ENCODE measurements at places on chromosomes 6 and 20. TPM values are rescaled to one million over a fixed set of nuclear protein-coding genes. Genes with fewer than 3 reads are reported as not detected.

RIMS4 gene
- 96.1 TPM for total RNA-seq

RRAGD gene
- total RNA-seq = 14.7 TPM

DNA sequence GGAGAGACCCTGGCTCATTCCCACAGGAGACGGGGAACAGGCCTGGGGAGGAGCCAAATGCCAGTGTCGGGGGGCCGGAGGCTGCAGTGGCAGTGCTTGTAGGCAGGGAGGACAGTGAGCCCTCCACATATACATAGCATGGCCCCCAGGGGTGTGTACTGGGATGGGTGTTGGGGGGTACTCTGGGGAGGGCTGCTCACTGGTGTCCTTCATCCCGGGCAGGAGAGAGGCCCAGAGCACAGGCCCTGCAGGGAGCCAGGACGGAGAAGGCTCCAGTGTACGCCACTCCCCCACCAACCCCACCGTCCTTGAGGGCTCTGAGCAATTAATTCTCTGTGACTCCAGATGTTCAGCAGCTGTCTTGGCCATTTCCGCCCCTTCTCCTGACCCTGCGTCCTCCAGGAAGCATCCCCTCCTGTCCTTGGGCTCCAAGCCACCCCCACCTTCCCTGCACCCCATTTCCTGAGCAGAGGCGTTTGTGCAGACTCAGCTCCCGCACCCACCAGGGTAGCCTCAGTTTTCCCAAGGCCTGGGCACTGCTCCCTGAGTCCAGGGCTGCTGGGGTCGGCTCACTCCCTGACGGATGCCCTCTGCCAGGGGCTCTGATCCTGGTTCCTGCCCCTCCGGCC lies 3.4 kb upstream of the ABHD16B start:
- peaks cover 13% of the 10 kb centered on the region for H3K4me1 ChIP-seq
- H3K36me3 ChIP-seq = no peaks in the 10 kb centered on the region
- DNase-seq = no peak
- no peak overlapping the region for H3K4me3 ChIP-seq
- no peak overlapping the region for H3K27ac ChIP-seq

DNA sequence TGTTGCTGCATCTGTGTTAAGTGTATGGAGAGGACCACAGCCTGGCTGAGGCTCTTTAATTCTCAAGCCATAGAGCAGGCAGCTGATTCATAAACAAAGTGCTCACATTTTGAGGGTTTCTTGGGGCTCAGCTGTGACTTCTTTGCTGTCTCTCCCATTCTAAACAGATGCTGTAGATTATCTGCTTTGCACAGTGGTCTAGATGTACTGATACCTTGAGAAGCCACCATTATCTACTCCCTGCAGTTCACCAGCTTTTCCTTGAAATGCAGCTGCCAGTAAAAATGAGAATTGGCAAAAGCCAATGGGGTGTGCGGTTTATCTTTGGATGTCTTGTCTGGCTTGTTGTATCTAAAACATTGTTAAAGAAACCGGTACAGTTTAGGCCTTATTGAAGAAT lies 5.2 kb upstream of the CNR1 start:
- no peak for DNase-seq
- peaks cover 14% of the 10 kb centered on the region for H3K4me1 ChIP-seq
- no peak overlapping the region for H3K27ac ChIP-seq
- H3K36me3 ChIP-seq = no peaks in the 10 kb centered on the region

GRCh38 chr6:3731700-3732099 lies 19.8 kb downstream of the PXDC1 start:
- H3K27ac ChIP-seq = peak overlapping the region; percentile 77
- peaks cover 24% of the 10 kb centered on the region for H3K4me1 ChIP-seq
- no peak for DNase-seq
- no peak overlapping the region for H3K4me3 ChIP-seq
- peaks cover 36% of the 10 kb centered on the region for H3K36me3 ChIP-seq
- peaks cover 4% of the 10 kb centered on the region for H3K27me3 ChIP-seq

DNA sequence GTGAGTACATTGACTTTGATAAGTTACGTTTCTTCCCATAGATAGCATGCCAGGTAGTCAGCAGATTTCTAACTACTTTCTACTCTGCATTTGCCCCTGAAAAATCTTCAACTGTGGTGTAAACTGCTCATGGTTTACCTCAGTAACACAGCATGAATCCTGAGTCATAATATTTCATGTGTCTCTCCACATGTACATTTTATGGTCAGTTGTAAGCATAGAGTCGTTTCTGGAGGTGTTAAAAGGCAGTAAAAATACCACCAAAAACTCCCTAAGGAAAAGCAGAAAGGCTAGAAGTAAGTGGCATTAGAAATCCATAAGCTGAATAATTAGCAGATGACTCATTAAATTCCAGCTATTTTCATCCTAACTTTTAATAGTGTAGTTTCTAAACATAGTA lies 4.1 kb upstream of the GPR63 start:
- no peaks in the 10 kb centered on the region for H3K4me1 ChIP-seq
- H3K27ac ChIP-seq = no peak overlapping the region
- H3K27me3 ChIP-seq = peaks cover 2% of the 10 kb centered on the region
- DNase-seq = no peak
- H3K4me3 ChIP-seq = no peak overlapping the region

DNA sequence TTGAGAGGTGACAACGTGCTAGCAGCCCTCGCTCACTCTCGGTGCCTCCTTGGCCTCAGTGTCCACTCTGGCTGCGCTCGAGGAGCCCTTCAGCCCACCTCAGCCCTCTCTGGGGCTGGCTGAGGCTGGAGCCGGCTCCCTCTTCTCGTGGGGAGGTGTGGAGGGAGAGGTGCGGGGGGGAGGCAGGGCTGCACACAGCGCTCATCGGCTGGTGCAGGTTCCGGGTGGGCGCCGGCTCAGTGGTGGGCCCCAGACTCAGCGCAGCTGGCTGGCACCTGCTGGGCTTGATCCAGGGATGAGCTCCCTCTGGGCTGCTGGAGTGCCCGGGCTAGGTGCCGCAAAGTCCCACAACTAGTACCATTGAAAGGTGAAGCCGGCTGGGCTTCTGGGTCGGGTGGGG lies 957.8 kb upstream of the GJE1 start:
- H3K4me1 ChIP-seq = no peaks in the 10 kb centered on the region
- no peak overlapping the region for H3K4me3 ChIP-seq
- no peaks in the 10 kb centered on the region for H3K36me3 ChIP-seq
- H3K27me3 ChIP-seq = no peaks in the 10 kb centered on the region

- no peak overlapping the region for H3K4me3 ChIP-seq
- no peaks in the 10 kb centered on the region for H3K36me3 ChIP-seq
- no peak for DNase-seq
- peaks cover 2% of the 10 kb centered on the region for H3K27me3 ChIP-seq
Measured at GRCh38 chr20:53130795-53131194, 158.6 kb downstream of the TSHZ2 start.

GRCh38 chr6:136593748-136594490 lies 43.7 kb upstream of the MAP7 start:
- no peak overlapping the region for H3K4me3 ChIP-seq
- H3K27ac ChIP-seq = no peak overlapping the region
- no peak for DNase-seq
- H3K36me3 ChIP-seq = peaks cover 8% of the 10 kb centered on the region
- H3K27me3 ChIP-seq = peaks cover 4% of the 10 kb centered on the region

DNA sequence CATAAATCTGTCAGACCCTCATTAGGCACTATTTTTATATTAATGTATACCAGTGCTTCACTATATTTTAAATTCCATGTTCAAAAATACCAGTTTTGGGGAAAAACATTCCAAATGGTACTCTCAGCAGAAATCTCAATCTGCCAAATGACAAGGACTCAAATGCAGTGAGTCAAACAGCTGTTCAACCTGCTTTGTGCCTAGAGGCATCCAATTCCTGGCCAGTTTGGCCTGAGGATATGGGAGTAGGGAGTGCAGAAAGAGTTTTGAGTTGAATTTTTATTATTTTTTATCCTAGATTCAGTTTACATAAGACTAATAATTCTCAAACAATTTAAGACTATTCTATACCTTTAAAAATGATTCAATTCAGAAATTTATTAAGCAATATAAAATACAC lies 216.8 kb downstream of the LAMA2 start:
- H3K27ac ChIP-seq = no peak overlapping the region
- H3K4me3 ChIP-seq = no peak overlapping the region
- no peaks in the 10 kb centered on the region for H3K36me3 ChIP-seq
- no peak for DNase-seq

GRCh38 chr6:43311666-43312065 lies 3.0 kb upstream of the CRIP3 start:
- no peak overlapping the region for H3K27ac ChIP-seq
- H3K4me1 ChIP-seq = no peaks in the 10 kb centered on the region
- peaks cover 3% of the 10 kb centered on the region for H3K27me3 ChIP-seq
- H3K4me3 ChIP-seq = no peak overlapping the region
- H3K36me3 ChIP-seq = no peaks in the 10 kb centered on the region

ADRM1 gene
- 74.8 TPM for total RNA-seq

DEFB126 gene
- total RNA-seq = not detected

- H3K27ac ChIP-seq = no peak overlapping the region
- peaks cover 5% of the 10 kb centered on the region for H3K4me1 ChIP-seq
- H3K27me3 ChIP-seq = peaks cover 4% of the 10 kb centered on the region
- H3K4me3 ChIP-seq = no peak overlapping the region
Measured at GRCh38 chr6:37260040-37260439, 2.1 kb upstream of the TMEM217 start.

VGLL2 gene
- not detected for total RNA-seq

GRCh38 chr20:50389438-50389807 lies 120.8 kb upstream of the PTPN1 start:
- H3K27ac ChIP-seq = no peak overlapping the region
- peaks cover 5% of the 10 kb centered on the region for H3K36me3 ChIP-seq
- H3K4me1 ChIP-seq = peaks cover 2% of the 10 kb centered on the region
- no peak for DNase-seq

- H3K27ac ChIP-seq = no peak overlapping the region
- H3K4me1 ChIP-seq = peaks cover 3% of the 10 kb centered on the region
- DNase-seq = no peak
Measured at GRCh38 chr6:106473812-106474211, 113.3 kb downstream of the CRYBG1 start.

ZNF512B gene
- 32.2 TPM for total RNA-seq

TCP11 gene
- not detected for total RNA-seq

DOK5 gene
- total RNA-seq = 30.8 TPM

CDH22 gene
- total RNA-seq = 7.9 TPM

SLC17A9 gene
- total RNA-seq = 1.8 TPM

DNA sequence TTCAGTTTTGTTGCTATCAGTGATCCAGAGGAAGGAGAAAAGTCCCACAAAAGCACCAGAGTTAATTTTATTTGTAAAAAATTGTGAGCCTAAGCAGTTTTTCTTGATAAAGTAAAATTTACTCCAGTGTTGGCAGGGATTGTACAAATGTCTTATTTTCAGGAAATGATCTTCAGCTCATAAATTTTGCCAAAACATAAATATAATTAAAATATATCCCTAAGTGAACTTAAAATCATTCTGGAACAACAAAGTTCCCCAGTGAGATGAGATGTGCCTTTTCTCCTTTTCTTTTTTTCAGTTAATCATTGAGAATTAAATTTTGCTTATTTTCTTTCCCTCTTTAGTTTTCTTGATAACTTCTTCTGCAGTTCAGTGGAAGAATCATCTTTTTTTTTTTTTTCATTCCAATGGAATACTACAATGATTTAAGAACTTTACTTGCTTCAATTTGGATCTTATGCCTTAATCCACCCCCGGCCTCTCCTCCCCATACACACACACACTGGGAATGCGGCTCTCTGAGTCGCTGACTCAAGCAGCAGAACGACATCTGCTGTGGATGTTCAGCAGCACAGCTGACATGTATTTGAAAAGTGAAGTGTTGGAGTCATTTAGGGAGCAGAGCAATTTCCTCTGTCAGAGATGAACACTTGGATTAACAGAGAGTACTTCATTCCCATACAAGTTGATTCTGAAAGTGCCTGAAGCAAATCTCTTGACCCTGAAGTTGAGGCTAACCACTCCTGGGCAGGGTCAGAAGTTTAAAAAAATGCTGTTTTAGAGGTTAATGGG lies 27.7 kb upstream of the LAMA4 start:
- no peaks in the 10 kb centered on the region for H3K36me3 ChIP-seq
- no peaks in the 10 kb centered on the region for H3K27me3 ChIP-seq
- H3K4me1 ChIP-seq = peaks cover 18% of the 10 kb centered on the region
- H3K4me3 ChIP-seq = peak overlapping the region; percentile 53

DNA sequence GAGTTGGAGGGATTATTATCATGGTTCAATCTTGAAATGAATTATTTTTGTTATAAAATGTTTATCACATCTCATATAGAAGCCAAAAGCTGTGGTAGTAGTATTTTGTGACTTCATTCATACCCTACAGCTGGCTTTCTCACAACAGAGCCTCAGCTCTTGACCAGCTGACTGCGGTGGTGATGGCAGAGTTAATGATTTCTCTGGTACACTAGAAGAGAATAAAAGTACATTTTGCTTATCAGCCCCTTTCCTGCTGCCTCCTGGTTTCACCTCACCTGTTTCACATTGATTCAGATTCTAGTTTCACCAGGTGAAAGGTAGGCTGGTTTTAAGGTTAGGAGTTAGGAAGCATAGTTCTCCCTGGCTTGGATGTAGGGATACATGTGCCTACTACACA lies 55.7 kb downstream of the AFG1L start:
- DNase-seq = no peak
- no peaks in the 10 kb centered on the region for H3K36me3 ChIP-seq
- no peaks in the 10 kb centered on the region for H3K27me3 ChIP-seq

HLA-G gene
- not detected for total RNA-seq

GRCh38 chr20:52224920-52225319 lies 33.3 kb upstream of the ZFP64 start:
- DNase-seq = no peak
- no peaks in the 10 kb centered on the region for H3K4me1 ChIP-seq

DNA sequence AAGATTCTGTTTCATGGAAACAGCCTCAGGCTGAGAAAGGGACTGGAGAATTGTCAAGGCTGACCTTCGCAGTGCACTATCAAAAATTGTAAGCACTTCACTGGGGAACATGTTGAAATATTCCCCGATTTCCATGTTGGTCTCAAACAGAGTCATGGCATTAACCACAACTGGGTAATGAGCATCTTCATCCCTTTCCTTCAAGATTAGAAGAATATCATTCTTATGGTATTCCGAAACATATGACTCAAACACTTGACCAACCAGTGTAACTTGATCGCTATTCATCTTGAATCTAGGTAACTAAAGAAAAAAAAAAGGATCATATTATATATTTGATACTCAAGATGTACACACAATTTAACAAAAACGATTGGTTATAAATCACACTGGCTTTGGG lies 3.5 kb downstream of the MCM9 start:
- DNase-seq = no peak
- H3K27me3 ChIP-seq = peaks cover 2% of the 10 kb centered on the region
- H3K36me3 ChIP-seq = no peaks in the 10 kb centered on the region

KCNB1 gene
- 3.1 TPM for total RNA-seq

- DNase-seq = peak; percentile 64
- peaks cover 13% of the 10 kb centered on the region for H3K27me3 ChIP-seq
- peak overlapping the region; percentile 70 for H3K4me3 ChIP-seq
- peaks cover 43% of the 10 kb centered on the region for H3K4me1 ChIP-seq
Measured at GRCh38 chr6:35497571-35498421, 917 bp upstream of the TEAD3 start.

TRAPPC3L gene
- total RNA-seq = not detected
